ENCODE measurements at places on chromosomes 7 and 10.

DNA sequence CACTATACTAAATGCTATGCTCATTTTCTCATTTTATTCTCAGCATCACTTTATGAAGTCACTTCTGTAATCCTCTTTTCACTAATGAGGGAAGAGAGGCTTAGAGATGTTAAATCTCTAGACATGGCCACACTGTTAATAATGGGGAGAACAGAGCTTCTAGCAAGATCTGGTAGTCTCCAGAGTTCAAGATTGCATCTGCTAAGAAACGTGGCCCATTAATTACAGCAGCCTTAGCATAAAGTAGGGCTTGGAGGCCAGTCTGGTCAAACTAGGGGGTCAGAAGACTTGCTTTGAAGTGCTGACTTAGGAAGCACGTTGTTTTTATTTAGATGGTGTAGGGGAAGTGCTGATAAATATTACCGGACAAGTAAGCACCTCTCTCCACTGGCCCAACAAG, 29.3 kb downstream of the ARL4A start:
- DNase-seq = no peak

DNA sequence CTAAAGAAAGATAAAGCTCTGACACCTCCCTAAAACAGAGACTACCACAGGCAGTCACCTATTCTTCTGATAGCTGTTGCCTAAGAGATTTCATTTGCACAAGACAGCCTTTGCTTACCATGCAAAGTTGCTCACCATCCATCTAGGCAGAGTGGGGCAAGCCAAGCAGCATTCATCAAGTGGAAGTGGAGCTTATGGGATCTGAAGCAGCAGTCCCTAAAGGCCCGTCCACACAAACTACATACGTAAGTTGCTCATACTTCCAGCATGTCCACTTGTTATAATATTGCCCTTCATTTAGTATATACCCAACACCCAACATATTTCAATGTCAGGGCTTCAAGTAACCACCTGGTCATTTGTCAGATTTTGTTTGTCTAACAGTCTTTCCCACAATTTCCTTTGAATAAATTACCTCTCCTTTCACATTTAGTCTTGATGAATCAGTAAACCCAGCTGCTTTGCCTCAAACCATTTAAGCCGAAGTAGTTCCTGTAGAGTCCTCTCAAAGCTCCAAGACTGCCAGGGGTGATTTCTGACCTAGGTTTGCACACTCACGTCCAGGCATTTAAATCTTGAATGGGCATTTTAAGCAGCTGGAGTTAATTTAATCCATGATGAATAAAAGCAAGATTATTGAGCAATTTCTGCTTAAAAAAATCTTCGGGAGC, 67.9 kb downstream of the ATAD1 start:
- no peak for DNase-seq

- DNase-seq = no peak
These were observed 501.7 kb downstream of the PARD3 start for GRCh38 chr10:34313353-34313752.

- no peak for DNase-seq
These were observed 206.1 kb upstream of the NPSR1 start for GRCh38 chr7:34451923-34452322.

DNA sequence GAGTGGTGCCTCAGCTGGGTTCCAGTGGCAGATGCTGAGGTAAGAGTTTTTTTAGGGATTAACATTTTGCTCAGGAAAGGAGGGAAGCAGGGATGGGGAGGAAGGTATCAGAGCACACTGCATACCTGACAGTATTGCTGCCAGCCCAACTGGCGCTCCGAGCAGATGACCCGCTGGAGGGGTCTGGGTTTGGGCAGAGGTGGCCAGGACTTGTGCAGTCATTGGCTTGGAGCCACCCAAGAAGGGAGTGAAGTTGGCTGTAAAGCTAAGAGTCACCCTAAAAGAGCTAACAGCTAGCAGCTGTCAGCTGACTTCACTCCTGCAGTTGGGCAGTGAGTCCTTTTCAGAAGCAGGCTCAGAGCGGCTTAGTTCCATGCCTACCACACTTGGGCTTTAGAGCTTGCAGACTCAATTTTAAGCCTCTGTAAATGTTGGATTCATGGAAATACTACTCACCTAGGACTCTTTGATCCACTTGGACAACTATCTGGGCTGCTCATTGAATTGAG, 5.8 kb upstream of the ARHGAP22 start:
- no peak for DNase-seq

GRCh38 chr10:44733501-44734488, 177.3 kb upstream of the TMEM72 start:
- no peak for DNase-seq

DNA sequence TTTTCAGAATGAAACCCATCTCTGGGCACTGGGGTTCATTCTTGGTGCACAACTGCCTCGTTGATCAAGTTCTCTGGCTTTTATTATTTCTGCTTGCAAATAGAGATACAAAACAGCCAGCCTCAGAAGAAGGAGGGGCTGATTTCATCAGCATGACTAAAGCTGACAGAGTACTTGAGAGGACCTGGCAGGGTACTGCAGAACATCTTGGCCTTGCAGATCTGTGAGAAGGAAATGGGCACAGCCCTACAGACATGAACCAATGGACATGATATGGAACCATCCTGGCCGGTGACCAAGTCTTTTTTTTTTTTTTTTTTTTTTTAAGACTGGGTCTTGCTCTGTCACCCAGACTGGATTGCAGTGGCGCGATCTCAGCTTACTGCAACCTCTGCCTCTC, 240.6 kb downstream of the VTI1A start:
- no peak for DNase-seq

- DNase-seq = no peak
These were observed 44.3 kb downstream of the MSRB2 start for GRCh38 chr10:23139677-23140076.

- DNase-seq = no peak
These were observed 22.4 kb downstream of the FBXW4 start for GRCh38 chr10:101672536-101672935.

DNA sequence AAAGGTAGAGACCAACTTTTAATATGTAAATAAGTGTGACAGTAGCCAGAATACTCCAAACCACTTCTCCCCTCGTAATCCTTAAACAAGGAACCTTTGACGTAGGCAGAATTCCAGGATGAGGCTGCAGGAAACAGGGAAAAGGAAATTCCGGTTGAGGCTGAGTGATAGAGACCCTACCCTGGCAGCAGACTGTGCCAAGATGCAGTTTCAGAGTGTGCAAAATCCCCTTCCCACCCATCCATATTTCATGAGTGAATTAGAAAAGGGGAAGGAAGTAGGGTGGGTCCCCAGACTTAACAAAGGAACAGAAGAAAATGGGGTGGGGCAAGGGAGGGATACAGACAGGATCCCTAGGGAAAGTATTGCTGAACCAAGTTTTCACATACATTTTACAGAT, 143.0 kb downstream of the RAPGEF5 start:
- no peak for DNase-seq

GRCh38 chr10:95518455-95519452, 42.4 kb downstream of the SORBS1 start:
- DNase-seq = no peak

GRCh38 chr7:54811041-54811845, 52.2 kb upstream of the SEC61G start:
- DNase-seq = no peak

- no peak for DNase-seq
These were observed 194.4 kb upstream of the IMMP2L start for GRCh38 chr7:111756687-111757178.

- peak; percentile 91 for DNase-seq
These were observed 41.5 kb upstream of the RNF216 start for GRCh38 chr7:5822742-5823503.

GRCh38 chr10:128070721-128071416, 55.4 kb downstream of the MKI67 start:
- no peak for DNase-seq

DNA sequence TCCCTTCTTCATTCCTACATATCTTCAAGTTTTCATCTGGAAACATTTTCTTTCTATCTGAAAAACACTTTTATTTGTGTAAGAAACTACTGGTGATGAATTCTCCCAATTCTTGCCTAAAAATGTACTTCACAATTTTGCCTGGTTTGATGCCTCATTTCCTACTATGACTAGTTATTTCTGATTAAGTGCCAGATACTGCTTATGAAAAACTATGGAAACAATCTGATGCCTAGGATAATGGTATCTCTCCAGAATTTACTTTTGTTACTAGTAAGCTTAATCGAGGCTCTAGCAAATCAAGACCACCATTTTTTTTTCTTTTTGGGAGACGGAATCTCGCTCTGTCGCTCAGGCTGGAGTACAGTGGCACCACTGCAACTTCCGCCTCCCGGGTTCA, 31.3 kb downstream of the CACUL1 start:
- DNase-seq = no peak

GRCh38 chr7:135328053-135328452, 94.4 kb downstream of the STRA8 start:
- no peak for DNase-seq

DNA sequence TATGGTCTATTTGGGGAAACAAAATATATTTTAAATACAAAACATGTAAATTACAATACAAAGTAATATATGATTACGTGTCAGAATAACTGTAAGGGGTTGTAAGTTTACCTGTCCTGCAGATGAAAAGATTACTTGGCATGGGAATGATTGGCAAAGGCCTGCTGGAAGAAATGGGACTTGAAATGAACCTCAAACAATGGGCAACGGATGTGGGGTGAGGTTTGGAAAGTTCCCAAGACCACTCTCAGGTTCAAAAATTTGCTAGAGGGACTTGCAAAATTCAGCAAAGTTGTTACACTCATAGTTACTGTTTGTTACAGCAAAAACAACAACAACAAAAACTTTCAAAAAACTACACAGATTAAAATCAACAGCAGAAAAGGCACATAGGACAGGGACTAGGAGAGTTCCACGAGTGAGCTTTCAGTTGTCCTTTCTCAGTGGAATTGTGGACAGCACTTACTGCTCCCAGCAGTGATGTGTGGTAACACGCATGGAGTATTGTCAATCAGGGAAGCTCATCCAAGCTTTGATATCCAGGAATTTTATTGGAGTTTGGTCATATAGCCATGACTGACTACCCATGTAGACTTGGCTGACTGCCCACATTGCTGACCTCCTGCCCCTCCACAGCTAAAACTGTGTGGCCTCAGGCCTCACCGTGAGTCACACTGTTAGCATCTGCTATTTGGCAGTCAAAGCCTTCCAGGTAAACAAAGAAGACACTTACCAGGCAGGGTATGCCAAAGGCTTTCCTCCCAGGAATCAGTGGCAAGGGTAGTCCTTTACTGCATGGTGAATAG, 43.8 kb downstream of the EXOC6 start:
- no peak for DNase-seq

GRCh38 chr10:14801723-14802122, 27.0 kb upstream of the FAM107B start:
- no peak for DNase-seq

- DNase-seq = no peak
These were observed 305.7 kb downstream of the CALN1 start for GRCh38 chr7:72106405-72106804.

DNA sequence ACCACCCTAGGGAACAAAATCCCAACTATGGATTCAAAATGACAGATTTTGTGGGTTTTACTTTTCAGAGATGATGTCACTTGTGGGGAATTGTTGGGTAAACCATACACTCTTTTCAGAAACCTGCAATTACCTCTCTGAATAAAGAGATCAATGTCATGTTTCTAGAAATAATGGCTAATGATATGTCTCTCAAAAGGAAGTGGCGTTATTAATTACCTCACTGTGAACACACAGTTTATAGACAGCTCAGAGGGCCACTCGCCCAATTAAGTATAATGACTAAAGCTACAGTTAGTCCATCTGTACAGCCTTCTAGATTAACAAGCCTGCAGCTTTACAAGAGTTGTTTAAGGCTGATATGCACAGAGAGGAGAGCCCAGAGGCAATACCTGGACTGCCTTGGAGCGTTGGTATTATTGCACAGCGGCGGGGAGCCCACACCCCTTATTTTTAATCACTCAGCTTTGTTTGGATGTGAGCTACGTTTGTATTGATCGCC, 79.5 kb downstream of the RAB11FIP2 start:
- no peak for DNase-seq

- DNase-seq = no peak
These were observed 30.6 kb downstream of the FAM237B start for GRCh38 chr7:90290244-90291113.

GRCh38 chr10:48981310-48981907, 41.8 kb upstream of the LRRC18 start:
- DNase-seq = peak; percentile 42

DNA sequence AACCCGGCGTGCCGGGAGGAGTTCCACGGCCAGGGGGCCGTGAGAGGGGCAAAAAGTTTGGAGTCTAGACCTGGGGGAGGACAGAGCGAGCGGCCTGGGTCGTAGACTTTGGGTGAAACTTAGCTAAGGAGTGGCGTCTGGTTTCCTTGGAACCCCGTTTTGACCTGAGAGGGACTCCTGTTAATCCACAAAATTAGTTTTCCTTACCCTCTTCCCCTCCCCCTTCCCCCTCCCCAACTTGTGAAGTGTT, 574 bp downstream of the MARCHF5 start:
- DNase-seq = no peak

- peak; percentile 59 for DNase-seq
These were observed 74.0 kb upstream of the CUX1 start for GRCh38 chr7:101743241-101743994.

DNA sequence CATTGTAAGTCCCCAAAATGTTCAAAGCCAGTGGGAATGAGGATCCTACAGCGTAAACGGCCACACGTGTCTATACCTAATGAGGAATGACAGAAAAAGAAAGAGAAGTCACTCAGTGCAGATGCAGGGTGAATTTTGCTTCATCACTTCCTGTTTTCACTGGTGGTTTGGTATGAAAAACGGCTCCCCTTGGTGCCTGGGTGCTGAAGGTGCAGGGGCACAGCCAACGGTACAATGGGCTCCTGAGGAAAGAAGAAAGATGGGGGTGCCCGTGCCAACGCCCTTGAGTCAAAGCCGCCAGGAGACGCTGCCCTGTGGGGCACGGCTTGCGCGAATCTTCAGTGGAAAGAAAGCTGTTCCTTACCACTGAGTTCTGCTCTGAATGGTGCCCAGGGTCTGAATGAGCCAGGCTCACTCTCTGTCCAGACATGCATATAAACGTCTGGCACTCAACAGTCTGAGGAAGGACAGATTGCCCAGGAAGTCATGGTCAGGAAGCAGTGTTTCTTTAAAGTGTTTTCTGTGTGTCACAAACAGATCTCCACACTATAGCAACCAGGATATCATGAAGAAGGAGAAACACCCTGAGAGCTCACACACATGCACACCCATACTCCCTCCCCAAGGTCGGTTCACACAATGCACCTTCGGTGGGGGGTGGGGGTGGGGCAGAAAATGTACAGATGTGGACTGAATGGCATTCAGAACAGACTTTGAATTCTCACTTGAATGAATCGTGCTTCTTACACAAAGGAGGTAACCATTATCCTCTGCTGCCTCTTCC, 105.8 kb downstream of the ELMO1 start:
- DNase-seq = no peak

Data from GM12892 (cell line).